ENCODE measurements at places on chromosomes 16 and 17.

DNA sequence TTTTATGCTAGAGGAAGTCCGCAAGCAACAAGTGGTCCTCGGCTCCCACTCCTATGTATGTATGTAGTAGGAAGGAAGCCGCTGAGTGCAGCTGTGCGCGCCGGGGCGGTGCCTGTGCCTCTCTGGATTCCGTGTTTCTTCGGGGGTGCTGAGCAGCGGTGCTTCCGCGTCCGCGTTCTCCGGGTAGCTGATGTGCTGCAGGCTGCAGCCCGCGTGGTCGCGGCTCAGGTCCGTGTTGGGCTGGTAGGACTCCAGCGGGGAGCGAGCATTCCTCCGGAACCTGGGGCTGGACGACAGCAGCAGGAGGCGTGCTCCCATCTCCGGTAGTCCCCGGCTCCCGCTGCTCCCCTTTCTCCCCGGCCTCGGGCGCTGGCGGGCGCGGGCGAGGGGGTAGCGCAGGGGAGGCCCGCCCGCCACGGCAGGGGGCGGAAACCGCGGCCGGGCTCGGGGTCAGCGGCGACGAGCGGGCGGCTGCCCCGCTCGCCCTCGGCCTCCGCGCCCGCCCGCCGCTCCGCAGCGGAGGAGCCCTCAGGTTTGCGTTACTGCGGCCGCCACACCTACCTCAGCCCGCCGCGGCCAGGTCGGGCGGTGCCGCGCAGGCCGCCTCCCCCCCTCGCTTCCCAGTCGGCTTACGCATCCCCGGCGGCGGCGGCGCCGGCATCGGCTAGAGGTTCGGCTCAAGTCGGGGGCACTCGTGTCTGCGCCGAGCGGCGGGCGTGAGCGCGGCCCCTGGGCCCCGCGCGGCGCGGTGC is 487 bp downstream of the C17orf67 start:
- DNase-seq: peak; percentile 45

GRCh38 chr16:35713762-35714650 is 2254.6 kb downstream of the TP53TG3F start:
- DNase-seq: no peak

GRCh38 chr16:86252596-86252995 is 257.7 kb upstream of the FOXF1 start:
- DNase-seq: peak; percentile 42

DNA sequence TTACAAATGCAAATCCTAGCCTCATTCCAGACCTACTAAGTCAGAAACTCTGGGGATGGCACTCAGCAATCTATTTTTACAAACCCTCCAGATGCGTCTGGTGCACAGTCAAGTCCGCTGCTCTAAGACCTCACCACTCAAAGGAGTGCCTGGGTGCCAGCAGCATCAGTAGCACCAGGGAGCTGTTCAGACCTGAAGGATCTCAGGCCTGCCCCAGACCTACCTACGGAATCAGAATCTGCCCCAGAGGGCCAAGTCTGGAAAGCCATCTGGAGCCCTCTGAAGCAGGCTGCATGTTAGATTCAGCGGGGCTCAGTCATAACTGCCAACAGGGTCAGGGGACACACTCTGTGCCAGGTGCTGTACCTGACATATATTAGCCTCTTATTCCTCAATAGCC is 17.6 kb downstream of the MEOX1 start:
- no peak for DNase-seq

All from RPMI7951 (cell line).